ENCODE measurements at places on chromosomes 1 and 21.
A peak's percentile ranks its signal among the peaks of the same experiment; 100 is the strongest.

DNA sequence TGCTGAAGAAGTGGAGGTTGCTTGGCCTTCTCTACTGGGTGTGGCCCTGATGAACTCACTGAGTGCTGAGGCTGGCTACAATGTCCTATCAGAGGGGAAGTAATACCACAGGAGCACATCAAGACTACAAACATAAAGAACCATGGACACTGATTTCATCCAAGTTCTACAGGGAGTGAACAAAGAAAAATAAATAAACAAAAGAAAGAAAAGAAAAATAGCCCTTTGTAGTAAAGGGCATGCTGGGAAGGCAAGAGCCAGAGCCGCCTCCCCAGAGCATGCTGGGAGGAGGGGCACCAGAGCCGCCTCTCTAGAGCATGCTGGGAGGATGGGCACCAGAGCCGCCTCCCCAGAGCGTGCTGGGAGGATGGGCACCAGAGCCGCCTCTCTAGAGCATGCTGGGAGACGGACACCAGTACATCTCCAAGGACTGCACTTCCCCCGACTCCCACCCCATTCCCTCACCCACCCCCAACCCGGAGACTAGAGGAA is 65.9 kb downstream of the LAMC2 start:
- DNase-seq, result no peak

DNA sequence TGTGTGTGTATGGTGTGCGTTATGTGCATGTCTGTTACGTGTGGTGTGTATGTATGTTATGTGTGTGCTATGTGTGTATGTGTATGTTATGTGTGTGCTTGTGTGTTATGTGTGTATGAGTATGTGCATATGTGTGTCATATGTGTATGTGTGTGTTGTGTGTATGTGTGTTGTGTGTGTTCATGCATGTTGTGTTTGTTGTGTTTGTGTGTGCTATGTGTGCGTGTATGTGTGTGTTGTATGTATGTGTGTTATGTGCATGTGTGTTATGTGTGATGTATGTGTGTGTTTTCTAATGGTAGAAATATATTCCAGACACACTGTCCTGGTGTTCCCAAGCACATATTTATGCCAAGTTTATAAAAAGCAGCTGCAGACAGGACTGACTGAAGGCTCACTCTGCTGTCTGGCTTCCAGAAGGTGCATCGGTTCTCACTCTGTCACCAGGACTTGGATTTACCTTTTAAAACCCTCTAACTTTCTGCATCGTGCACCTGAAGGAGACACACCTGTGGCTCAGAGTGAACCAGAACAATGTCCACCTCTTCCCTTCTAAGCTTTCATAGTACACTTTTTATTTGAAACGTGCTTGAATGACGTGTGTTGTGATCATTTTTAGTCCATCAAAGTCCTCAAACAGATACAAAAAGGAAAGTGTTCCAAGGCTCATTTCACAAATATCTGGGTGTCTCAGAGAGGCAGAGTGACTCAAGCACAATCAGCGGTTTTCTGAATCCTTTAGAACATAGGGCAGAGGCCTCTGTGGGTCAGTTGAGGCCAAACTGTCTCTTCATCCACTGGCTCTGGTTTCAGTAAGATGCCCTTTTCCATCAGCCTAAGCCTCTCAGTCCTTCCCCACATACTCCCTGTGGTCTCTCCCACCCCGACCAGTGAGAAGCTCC is 49.9 kb downstream of the TOMM20 start:
- no peak for DNase-seq

- DNase-seq, result no peak
Observed at GRCh38 chr21:15148437-15148836, 83.6 kb upstream of the NRIP1 start.

GRCh38 chr1:154788886-154789285 is 81.2 kb downstream of the KCNN3 start:
- DNase-seq, result no peak

DNA sequence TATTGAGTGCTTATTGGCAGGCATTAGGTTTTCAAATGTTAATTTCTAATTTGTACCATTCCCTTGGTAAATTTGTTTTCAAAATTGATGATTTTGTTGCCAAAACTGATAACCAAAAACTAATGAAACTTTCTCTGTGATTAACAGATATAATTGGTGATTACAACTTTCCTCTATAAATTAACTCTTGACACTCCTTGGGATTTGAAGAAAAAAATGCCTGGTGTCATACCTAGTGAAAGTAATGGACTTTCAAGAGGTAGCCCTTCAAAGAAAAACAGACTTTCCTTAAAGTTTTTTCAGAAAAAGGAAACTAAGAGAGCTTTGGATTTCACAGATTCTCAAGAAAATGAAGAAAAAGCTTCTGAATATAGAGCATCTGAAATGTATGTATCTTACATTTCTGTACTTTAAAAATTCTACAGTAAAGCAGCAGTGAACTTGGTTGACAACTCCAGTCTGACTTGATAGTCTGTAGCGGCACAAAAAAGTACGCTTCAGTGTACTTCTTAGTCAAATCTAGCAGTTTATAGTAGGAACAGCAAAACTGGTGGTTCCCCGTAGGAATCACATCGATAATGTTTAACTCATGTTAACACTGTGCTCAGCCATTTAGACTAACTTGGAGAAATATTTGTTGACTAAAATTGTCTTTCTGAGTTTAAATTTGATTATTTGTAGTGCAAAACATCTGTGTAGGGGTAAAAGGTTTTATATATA is 3.0 kb downstream of the USP1 start:
- no peak for DNase-seq

- no peak for DNase-seq
Observed at GRCh38 chr1:15066191-15066590, 87.4 kb upstream of the TMEM51 start.

- DNase-seq, result no peak
Observed at GRCh38 chr1:119884711-119885110, 11.6 kb downstream of the ADAM30 start.

DNA sequence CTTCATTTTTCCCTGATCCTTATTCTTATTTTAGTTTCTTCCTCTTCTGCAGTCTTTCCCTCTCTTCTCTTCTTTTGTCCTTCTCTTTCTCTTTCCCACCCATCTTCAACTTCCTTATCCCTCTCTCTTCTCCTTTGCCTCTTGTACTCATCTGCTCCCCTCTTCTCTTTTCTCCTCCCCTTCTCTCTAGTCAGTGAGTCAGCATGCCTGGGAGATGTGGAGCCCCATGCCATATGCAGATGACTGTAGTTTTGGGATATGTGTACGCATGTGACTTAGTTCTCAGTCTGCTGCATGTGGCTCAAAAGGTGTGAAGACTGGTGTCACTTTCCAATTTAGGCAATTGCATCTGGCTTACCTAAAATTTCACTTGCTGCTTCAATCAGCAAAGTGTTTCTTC is 10.4 kb downstream of the DNAJC6 start:
- DNase-seq, result no peak

DNA sequence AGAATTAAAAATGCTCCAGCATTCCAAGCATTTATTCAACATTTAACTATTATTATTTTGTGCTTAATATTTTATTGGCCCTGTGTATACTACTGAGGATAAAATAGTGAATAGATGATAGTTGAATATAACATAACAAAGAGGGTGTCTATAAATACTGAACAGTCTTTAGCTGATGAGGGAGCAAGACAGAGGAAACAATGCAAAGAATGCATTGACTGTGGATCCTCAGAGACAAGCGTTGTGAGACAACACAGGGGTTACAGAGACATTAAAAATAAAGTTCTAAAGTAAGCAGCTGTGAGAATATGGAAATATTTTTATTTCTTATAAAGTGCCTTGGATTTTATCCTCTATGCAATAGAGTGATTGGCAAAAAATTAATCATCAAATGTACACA is 1133.1 kb downstream of the PLA2G4A start:
- no peak for DNase-seq

DNA sequence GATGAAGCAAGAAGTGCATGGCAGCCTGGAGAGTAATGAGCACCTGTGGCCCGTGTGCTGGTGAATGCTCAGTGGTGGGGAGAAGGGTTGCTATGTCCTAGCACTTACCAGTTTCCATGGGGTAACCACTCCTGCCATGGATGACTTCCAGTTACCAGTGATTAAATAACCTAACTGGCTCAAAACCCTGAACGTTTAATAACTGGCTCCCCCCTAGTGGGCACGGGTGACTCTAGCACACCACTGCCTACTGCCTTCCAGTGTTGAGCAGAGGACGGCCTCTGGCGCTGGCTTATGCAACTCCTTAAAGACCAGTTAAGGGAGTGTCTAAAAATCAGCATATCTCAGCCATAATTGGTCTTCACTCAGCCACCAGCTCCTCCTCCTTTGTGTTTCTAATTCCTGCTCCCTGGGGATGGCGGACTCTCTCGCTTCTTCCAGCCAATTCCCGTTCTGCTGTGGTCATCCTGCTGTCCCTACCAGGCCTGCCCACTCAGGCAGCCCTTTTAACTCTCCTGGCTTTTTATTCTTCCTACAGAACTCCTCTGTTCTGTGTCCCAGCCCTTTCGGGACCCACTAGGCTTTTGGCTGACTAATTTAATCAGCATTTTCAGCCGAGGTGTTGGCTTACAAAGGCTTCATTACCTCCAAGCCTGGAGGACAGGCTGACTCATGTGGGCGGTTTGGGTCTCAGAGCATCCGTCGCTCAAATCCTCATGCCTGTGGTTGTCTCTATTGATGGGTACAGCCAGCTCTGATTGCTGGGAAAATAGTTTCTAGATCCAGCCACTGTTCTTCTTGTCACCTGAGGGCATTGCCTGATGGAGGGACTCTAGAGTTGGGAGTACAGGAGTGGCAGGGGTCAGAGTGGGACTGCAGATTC is 332.4 kb downstream of the CAMTA1 start:
- DNase-seq, result peak; percentile 18

DNA sequence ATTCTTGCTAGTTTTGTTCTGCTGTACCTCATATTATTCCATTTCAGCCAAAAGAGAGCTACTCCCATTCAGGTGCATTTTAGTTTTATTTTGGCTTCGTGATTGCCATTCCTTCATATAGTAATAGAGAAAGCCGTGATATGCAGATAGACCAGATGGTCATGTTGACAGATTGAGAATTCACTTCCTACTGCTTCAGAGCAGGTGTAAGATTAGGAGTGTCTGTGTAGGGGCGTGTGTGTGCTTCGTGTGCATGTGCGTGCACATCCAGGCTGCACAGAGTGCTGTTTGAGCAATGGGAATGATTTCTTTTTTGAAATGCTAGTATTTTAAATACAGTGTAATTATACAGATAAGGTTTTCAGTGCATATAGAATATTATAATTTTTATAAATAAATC is 10.3 kb downstream of the NFIA start:
- no peak for DNase-seq

GRCh38 chr21:14768042-14768441 is 221.9 kb upstream of the SAMSN1 start:
- no peak for DNase-seq

DNA sequence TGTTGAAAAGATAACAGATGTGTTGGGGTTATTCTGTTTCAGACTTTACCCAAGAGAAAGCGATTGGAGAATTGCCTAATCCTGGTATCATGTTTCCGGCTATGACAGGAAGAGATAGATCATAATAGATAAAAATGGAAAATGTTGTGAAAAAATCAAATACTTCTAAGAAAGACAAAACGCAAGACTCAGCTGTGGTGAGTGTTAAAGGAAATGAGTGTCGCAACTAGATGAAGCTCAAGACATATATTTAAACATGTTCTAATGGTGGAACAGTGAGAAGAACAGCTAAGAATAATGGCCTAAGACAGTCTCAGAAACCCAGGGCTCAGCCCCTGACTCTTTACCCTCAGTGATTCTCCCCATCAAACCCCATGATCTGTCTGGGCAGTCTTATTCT is 426.7 kb upstream of the RUNX1 start:
- no peak for DNase-seq

- DNase-seq, result no peak
Observed at GRCh38 chr1:41385398-41386195, 24.4 kb downstream of the FOXO6 start.

GRCh38 chr1:240116831-240117769 is 25.4 kb downstream of the FMN2 start:
- no peak for DNase-seq

- peak; percentile 75 for DNase-seq
Observed at GRCh38 chr1:209755926-209756614, at the start of gene TRAF3IP3. Gene TRAF3IP3, plus strand, starts transcription at chr1:209756053. Its CDS starts 3,987 bp downstream, at chr1:209760040.

DNA sequence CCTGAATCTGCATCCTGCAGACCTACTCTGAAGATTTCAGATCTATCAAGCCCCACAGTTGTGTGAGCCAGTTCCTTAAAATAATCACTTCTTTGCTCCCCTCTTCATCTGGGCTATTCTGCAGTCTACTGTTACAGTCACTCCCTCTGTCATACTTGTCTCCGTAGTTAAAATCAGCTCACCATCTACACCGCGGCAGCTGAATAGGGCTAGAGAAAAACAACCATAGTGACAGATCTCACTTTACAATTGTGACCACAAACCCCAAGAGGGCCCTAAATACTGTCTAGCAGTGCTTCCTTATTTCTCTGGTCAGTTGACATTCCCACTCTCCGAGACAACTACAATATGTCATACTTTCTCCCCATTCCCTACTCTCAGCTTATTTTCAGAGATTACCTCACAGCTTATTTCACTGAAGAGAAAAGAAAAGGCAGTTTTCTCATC is 12.9 kb downstream of the DESI2 start:
- no peak for DNase-seq

- DNase-seq, result no peak
Observed at GRCh38 chr1:37108596-37109188, 74.4 kb upstream of the GRIK3 start.

DNA sequence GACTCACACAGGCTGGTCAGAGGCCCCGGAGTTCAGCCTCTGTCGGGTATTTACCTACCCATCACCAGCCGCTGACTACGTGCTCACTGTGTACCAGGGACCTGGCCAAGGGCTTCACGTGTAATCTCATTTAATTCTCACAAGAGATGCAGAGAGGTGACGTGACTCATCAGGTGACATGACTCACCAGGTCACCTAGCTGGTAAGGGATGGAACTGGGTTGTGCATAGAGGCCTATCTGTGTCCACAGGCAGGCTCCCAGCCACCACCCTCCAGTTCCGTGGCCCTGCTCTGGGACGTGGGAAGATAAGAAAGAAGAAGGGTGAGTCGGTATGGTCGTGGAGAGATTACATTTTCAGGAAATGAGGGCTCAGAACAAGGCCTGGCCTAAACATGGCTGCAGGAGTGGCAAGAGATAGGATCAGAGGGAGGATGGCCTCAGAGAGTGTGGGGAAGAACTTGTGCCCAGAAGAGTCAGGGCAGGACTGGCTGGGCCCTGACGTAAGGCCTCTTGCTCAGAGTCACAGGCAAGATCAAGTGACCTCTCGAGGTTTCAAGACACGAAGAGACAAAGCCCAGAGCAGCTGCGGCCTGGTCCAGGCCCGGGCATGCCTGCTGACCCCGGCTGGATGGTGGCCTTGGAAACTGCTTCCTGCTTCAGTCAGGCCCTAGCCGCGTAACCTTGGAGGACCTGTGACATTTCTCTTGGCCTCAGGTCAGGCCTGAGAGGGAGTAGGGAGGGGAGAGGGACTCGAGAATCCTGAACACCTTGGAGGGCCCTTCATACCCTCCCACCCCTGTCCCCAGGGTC is 52.7 kb upstream of the WASF2 start:
- no peak for DNase-seq

DNA sequence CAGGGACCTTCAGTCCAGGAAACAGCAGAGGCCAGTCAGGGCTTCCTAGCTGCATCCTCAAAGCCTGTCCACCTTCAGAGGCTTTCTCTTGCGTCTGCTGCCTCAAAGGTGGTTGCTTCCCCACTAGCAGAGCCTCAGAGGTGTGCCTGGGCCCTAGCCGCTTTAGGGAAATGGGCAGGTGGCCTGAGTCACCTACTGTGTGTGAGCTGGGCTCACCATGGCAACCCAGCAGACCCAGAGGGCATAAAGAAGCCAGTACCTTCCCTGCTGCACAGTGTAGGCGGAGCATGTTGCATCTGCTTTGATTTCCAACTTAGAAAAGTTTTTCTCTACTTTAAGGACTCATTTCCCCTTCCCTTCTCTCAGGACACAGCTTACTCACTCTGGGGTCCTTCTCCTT is 12.5 kb downstream of the SLC9A1 start:
- no peak for DNase-seq

Measured in Ammon's horn (tissue), 1 donor.